NCI-H2081 treated with DMSO at 0.1 percent for 48 hours (cell line): ENCODE measurements at places on chromosomes 1 and 21.

DNA sequence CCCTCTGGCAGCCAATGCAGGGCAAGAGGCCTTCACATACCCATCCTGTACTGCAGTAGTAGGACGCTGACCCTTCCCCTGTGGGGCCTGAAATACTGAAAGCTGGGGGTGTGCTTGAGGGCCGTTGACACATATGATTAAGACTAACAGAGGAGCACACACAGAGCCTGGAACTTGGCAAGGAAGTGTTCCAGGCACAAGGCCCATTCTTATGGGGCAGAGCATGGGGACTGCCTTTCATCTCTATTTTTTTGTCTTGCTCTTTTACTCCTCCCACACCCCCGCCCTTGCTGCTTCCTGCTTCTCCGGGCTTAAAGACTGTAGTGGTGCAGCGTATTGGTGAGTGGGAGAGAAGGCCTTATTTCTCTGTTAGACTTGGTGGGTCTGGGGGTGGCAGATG lies 137.4 kb downstream of the BACH1 start:
- no peak for DNase-seq

DNA sequence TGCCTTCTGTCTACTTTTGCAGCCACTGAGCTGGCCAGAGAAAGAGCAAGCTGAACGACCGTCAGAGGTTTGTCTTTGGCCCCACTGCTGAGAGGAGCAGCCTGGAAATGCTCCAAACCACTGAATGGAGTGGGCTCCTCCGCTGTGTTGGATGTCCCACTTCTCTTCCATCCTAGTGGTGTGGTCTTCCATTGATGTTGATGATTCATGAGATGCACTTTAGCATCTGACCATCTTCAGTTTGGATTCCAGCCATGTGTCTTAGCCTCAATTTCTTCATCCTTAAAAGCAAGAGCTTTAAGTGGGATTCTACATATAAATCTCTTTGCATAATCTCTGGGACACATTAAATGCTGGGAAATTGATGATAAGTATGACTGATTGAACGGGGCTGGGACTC lies 276.9 kb downstream of the SIPA1L2 start:
- DNase-seq = no peak

- DNase-seq = no peak
Observed at GRCh38 chr1:41383094-41383852, 22.0 kb downstream of the FOXO6 start.

DNA sequence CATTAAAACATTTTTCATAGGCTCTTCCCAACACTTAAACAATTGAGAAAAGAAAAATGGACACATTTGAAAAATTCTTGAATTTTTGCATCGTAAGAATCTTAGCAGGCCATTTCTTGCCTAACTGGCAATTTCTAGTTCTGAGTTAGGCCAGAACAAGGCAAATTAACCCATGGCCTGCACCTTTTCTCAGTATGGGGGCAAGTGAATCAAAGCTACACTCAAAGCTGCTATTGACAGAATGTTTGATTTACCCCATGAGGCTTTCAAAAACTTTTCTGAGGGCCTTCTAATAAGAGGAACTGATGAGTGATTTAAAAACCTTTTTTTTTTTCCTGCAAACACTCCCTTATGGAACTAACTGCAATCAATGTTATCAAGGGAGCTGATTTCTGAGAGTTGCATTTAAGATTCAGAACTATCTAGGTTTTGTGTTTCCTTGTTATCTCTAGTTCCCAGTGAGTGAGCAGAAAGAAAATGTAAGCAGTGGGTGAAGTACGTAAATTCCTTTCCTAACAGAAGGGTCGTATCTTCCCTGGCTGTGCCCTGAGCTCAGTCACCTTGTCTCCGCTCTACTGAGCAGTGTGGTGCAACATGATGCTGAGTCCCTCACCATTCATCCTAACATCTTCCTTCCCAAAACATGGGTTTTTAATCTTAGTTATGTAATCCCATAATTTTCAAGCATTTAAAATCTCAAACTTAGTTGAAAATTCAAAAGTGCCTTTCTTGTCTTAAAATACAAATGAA lies 353.7 kb downstream of the DPYD start:
- no peak for DNase-seq

GRCh38 chr1:64098846-64099582 lies 104.4 kb upstream of the UBE2U start:
- no peak for DNase-seq

DNA sequence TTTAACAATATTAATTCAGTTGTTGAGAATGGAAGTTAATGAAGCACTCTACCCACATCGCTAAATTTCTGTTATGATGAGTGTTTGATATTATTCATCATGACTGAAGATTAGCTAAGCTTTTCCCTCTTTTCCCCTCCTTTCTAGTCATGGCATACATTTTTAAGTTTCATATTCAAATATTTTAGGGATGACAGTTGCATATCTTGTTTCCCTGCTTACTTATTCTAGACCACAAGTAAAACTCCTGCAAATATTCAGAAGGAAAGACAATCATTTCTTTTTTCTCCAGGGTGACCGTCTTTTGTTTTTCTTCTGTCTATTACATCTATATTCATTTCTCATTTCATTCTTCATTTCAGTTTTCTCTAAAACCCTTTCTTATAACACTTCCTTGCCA lies 906.0 kb downstream of the ADGRL2 start:
- DNase-seq = no peak

GRCh38 chr1:154422521-154422920 lies 17.4 kb downstream of the IL6R start:
- no peak for DNase-seq

GRCh38 chr1:107474877-107475612 lies 334.2 kb downstream of the NTNG1 start:
- no peak for DNase-seq

DNA sequence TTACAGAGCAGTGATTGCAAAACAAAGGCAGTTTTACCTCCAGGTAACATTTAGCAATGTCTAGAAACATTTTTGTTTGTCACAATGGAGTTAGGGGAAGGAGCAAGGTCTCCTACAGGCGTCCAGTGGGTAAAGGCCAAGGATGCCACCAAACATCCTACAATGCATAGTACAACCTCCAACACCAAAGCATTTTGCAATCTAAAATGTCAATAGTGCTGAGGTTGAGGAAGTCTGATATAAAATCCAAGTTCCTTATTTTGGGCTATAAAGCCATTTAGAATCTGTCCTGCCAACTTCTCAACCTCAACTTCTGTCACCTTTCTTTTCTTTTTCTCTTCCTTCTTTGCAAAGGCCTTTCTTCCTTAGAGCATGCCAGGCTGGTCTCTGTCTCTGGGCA lies 111.2 kb downstream of the FASLG start:
- DNase-seq = no peak

DNA sequence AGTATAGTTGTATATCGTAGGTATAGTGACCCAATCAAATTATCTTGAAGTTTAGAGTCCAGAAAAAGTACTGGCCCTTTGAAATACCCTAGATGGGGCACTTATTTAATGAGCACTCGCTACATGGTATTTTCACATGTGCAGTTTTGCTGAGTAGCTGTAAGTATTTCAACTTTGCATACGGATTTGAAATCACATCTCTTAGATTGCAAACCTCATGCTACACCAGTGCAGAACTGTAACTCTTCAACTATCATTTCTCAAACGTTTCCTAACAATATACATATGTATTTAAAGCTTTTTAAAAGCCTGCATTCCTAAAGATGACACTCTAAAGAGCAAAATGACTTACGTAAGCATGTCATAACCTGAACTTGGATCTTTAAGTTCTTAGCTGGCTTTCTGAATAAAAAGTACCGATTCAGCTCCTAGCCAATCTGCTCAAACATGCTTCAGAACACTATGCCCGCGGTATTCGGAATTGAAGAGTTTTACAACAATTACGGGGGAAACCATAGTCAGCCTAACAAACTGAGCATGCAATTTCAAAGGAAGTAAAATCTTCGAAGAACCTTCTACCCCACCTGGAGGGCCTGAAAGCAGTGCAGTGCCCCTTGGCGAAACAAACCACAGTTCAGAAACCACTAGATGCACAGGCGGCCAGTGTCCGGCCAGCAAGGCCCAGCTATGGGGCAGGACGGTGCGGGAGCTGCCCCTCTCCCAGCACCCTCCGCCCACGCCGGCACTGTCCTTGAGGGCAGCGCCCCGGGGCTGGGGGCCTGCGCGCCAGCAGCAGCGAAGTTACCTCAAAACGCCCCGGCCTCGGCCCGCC lies 863 bp downstream of the FH start:
- no peak for DNase-seq

- no peak for DNase-seq
Observed at GRCh38 chr1:27960762-27961645, 1.2 kb downstream of the XKR8 start.

DNA sequence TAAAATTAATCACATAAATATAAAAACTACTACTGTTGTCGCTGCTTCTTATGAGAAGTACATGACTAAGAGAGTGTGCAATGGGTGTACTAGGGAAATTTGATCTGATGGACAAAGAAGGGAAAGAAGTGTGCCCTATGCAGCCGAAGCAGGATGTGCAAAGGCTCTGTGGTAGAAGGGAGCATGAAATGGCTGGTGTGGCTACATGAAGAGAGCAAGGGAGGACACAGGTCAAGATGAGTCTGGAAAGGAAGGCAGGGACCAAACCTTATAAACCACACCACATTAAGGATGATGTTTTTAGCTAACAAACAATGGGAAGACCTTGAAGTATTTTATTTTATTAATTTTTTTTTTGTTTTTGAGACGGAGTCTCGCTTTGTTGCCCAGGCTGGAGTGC lies 20.0 kb downstream of the MAB21L3 start:
- no peak for DNase-seq
